ENCODE measurements at places on chromosomes 7 and 10. TPM values are rescaled to one million over a fixed set of nuclear protein-coding genes. Genes with fewer than 3 reads are reported as not detected.
A peak's percentile ranks its signal among the peaks of the same experiment; 100 is the strongest.

- no peak for DNase-seq
Measured at GRCh38 chr7:45187946-45188411, 30.4 kb downstream of the RAMP3 start.

GRCh38 chr7:71145906-71146901 is 14.3 kb downstream of the GALNT17 start:
- peak; percentile 73 for DNase-seq

DNA sequence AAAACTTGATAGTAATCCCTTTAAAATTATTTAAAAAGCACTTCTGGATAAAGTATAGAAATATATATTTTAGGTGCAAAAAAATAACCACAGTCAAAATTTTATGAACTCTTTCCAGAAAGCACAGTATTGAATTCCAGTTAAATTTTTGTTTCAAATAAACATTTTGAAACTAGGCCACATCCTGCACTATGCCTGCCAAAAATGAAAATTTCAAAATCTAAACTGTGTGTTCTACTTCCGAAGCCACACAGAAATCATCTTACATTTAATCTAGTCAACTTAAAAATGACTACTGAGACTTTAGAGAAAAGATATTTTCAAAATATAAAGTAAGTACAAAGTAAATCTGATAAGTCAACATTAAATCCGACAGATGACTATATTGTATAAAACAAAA is 50.0 kb downstream of the MAGI2 start:
- no peak for DNase-seq

The CDK1 gene
- 0.45 TPM for total RNA-seq

The MUC3A gene
- total RNA-seq = 1.3 TPM

The PBLD gene
- 9.2 TPM for total RNA-seq

DNA sequence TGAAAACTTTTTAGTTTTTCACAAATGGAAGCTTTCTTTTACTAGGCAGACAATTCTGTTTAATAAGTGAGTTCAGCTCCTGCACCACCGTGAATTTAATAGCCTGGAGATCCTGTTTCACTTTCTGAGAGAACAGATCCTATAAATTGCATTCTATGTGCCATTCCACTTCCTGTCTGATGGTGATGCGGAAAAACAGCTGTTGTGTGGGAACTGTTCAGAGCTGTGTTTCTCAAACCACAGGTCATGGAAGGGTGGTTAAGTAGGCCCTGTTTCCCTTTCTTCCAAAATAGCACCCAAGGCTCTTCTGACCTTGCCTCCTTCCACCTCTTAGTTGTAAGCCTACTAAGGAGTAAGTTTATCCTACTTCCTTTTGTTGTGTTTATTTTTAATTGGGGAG is 97.2 kb upstream of the DKK1 start:
- DNase-seq = no peak

GRCh38 chr7:156223935-156224832 is 411.9 kb upstream of the SHH start:
- DNase-seq = no peak

GRCh38 chr10:16811765-16812164 is 5.5 kb downstream of the RSU1 start:
- no peak for DNase-seq

All from mesenteric fat pad (tissue), 1 donor.